Immature natural killer cell (primary cell): ENCODE measurements at places on chromosomes 16 and 17.
A peak's percentile ranks its signal among the peaks of the same experiment; 100 is the strongest.

DNA sequence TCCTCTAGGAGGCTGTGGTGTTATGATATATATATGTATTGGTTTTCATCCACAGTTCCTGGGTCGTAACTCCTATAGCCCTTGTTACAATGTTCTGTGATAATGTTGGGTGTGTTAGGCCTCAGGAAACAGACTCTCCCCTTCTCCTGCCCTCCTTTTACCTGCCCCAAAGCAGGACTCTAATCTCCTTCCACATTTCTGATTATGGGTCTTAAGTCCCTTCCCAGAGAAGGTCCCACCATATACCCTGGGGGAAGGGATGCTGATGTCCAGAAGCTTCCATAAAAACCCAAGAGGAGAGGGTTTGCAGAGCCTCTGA, 450 bp upstream of the C1QBP start:
- DNase-seq: no peak

DNA sequence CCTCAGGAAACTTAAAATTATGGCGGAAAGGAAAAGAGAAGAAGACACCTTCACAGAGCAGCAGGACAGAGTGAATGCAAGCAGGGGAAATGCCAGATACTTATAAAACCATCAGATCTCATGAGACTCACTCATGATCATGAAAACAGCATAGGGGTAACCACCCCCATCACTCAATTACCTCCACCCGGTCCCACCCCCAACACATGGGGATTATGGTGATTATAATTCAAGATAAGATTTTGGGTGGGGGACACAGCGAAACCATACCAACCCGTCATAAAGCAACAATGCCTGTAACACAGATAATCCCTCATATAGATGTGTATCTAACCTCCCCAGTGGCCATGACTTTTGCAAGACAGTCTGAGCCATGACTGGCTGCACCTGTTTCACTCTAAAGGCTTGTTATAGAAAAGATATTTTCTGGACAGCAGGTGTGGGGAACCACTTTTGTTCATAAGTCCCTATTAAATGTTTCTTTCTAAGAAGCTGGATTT, 7.0 kb upstream of the GSDMA start:
- DNase-seq: no peak

GRCh38 chr16:519841-520687, 7.4 kb upstream of the CAPN15 start:
- DNase-seq: no peak

GRCh38 chr17:49193513-49194296, 16.7 kb downstream of the GNGT2 start:
- no peak for DNase-seq

DNA sequence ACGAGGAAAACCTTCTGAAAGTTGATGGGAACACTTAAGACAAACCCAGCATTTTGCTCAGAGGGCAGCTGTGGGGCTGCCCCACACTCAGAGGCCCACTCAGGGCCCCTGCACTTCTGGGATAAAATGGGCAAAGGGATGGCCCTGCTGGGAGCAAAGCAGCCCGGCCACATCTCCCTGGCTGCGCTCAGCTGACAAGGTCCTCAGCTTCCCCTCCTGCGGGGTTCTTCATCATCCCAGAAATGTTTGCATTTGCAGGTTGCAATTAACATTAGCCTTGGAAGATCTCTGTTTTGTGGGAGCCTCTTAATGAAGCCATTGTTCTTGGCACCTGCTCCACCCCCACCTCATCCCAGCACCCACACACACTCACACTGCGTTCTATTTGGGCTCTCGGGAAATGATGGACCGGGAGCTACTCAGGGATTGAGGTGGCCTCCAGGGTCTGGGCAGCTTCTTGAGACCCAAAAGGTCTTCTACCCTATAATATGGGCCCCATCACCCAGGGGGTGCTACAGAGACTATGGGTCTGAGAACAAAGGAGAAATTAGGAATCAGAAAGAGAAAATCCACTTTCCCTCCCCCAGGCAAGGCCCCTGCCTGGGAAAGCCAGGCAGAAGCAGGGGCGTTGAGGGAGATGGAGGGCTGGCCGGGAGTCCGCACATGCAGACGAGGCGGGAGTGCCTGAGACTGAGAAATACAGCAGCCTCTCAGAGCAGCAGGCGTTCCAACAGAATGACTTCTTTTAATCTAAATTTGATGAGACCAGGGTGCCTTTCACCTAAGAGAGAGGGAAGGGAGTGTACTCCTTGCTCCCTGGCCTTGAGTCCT, 53.7 kb upstream of the RPL38 start:
- DNase-seq: no peak

DNA sequence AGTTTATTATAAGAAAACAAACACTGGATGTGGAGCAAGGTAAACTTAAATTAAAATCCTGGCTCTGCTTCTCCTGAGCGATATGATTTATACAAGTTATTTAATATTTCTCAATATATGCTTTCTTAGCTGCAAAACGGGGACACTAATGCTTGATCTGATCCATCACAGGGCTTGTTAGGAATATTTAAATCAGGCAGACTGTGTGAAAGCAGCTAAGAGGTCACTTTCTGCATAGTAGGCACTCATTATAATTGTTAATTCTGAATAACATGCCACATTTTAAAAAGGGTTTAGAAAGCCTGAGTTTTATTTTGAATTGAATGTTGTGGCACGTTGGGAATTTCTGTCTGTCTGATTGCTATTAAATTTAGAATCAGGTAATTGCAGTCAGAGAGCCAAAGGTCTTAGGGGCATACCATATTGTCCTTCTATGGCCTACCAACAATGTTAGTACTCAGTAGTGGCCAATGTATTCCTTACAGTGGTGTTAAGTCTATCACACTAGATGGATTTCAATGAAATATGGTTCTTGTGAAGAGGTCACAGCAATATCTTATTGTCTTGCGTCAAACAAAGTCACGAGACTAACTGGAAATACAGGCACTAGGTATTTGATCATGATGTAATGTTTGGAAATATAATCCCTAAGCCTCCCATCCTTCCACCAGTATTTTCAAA, 890.0 kb upstream of the CDH8 start:
- no peak for DNase-seq

- no peak for DNase-seq
Observed at GRCh38 chr16:25951999-25952398, 260.2 kb downstream of the HS3ST4 start.

GRCh38 chr16:54055191-54055590, 231.4 kb downstream of the IRX3 start:
- DNase-seq: no peak

- DNase-seq: no peak
Observed at GRCh38 chr17:82204831-82205719, 7.6 kb downstream of the CCDC57 start.

DNA sequence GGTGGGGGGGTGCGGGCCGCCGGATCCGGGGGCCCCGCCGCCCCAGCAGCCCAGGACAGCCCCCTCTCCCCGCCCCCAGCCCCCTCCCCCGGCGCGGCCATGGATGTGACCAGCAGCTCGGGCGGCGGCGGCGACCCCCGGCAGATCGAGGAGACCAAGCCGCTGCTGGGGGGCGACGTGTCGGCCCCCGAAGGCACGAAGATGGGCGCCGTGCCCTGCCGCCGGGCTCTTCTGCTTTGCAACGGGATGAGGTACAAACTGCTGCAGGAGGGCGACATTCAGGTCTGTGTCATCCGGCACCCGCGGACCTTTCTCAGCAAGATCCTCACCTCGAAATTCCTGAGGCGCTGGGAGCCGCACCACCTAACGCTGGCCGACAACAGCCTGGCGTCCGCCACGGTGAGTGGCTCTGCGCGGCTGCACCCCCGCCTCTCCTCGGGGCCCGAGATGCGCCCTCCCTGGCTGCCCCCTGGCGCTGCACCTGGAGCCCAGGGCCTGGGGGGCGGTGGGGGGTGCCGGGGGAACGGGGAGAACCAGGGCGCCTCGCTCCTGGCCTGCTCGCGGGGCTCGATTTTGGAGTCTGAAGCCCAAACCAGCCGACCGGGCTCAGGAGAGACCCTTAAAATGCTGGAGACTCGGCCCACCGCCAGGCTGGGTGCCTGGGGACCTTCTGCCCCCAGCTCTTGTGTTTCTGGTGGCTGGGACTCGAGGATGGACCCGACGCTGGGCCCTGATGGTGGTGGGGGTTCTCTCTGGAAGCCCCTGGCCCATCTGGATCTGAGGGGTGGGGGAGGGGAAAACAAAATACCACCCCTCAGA, 744 bp downstream of the CMIP start:
- DNase-seq: peak; percentile 50

- no peak for DNase-seq
Observed at GRCh38 chr17:34434052-34434451, 71.0 kb upstream of the CCL1 start.

GRCh38 chr16:57023541-57024249, 34.3 kb downstream of the NLRC5 start:
- DNase-seq: peak; percentile 64

DNA sequence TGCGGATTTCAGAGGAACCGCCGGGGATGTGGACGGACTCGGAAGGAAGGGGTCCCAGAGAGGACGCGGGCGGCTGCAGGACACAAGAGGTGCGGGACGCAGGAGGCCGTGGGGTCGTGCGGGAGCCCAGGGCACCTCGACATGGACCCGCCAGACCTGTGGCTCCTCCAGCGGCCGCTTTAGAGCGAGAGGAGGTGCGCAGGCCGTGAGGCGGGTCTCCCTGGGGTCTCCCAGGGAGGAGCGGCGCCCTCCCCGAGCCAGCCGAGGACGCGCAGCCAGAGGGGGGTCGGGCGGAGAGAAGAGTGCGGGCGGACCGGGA, 6.8 kb upstream of the FLYWCH1 start:
- no peak for DNase-seq

DNA sequence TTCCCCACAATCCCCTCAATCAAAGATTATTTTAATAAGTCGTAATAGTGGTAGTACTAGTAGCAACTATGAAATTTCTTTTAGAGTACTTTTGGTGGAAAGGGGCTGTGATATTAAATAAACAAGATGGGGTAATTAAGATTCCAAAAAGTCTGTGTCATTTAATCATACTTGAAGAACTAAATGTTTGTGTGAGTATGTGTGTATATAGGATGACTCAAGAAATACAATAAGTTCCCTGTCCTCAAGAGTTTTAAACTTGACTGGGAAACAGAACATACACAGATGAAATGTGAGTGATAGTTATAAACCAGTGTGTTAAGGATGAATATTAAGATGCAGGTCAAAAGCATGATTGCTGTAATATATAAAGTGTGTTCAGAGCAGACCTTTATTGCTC, 2.3 kb downstream of the ALDH3A2 start:
- no peak for DNase-seq

DNA sequence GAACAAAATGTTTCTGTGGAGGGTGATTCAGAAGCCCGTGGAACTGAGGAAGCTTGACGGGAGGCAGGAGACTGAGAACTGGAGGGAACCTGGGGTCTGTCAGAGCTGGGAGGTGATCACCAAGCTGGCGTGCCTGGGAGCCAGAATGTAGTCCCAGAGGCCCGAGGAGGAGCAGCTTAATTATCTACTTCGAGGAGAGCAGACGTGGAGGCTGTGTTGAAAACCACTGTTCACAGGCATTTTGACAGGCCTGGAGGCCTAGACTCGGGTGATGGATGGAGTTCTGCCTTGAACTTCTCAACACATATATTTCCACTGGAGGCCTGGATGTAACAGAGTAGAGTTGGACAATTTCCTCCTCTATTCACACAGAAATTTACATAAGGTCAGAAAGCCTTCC, 177.7 kb upstream of the SALL1 start:
- no peak for DNase-seq

DNA sequence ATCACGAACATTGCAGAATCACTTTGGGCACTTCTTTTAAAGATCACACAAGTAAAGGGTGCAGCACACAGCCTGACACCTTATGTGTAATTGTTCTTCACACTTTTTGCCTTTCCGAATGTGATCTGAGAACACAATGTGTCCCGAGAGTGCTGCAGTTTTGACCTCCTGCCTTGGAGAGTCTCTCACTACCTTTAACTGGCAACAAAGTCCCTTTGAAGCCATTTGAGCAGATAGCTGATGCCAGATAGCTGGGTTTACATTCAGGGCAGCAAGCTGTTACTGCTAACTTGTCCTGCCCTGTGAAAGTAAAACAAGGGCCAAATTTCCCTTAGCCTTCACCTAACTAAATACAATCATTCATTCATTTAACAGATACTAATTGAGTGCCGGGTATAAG, 411.0 kb upstream of the DYNLRB2 start:
- DNase-seq: no peak

GRCh38 chr17:71959154-71959553, 161.7 kb upstream of the SOX9 start:
- DNase-seq: no peak

- no peak for DNase-seq
Observed at GRCh38 chr17:28057731-28058246, 15.3 kb downstream of the NLK start.

DNA sequence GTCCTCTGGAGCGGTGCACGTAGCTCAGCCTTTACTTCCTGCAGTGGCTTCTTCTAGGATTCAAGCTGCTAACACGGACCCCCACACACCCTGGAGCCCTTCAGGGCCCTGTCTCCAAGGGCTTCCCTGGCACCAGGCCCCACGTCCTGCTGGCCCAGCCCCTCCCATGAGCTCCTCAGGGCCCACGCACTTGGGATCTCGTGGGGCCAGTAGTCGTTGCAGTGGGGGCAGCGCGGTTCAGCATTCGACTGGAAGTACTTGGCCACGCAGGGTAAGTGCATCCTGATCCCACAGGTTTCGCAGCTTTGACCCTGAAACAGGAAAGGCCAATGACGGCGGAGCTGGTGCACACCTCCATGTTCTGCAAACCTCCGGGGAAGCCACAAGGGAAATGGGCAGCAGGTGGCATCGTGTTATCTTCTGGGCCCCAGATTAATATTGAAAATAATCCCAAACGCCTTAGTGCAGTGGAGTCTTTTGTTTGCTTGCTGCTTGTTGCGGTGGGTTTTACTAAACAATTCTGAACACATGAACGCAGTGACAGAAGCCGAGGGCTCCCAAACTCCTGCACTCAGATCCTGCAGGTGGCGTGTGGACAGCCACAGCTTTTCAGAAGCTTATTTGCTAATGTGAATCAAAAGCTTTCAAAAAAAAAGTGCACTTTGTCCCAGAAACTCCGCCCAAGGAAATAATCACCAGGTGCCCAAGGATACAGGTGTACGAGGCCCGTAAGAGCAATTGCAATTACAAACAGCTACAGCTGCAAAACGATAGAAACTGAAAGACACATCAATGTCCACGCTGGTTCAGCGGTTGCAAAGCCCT, 22.4 kb downstream of the KDM8 start:
- DNase-seq: no peak

GRCh38 chr17:39667945-39668924, at the start of gene PNMT:
Gene PNMT, plus strand, starts transcription at chr17:39668453. Its CDS starts 23 bp downstream, at chr17:39668476.
- peak; percentile 61 for DNase-seq

DNA sequence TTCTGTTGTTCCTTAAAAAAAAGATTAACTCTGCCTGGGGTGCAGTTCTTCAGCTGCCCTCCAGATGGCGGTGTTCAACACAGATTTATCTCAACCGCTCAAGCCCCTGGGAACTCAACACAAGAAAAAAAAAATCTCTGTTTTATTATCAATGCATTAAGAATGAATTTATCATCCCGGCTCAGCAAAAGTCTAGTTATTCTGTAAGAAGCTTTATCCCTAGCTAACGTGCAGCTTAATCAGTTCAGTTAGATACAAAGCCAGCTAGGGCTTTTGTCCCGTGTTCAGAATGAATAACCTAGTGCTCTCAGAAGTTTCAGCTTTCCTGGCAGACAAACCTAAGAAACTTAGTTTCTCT, 475.9 kb upstream of the CCL2 start:
- peak; percentile 27 for DNase-seq
